ENCODE measurements at places on chromosomes 5 and 9.
A peak's percentile ranks its signal among the peaks of the same experiment; 100 is the strongest.

DNA sequence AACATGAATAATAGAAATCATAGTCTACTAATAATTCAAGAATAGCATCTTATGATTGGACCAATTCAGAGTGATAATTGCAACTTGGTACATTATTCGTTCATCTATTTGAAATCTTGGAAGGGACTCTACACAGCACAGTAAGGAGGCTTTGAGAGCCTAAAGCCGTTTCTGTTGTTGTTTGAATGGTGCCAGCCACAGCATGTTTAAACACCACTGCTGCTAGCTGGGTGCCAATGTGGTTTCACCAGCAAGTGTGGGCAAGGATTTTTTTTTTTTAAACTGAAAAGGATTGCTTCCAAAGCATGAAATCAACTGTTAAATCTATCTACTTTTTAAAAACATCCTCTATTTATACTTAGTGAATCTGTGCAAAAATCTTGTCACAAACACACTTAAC lies 253.9 kb upstream of the MAP3K1 start:
- DNase-seq = no peak

- DNase-seq = no peak
These were observed 428.3 kb downstream of the KIF4B start for GRCh38 chr5:155441849-155442248.

GRCh38 chr5:8765886-8766285 lies 780.0 kb downstream of the SEMA5A start:
- DNase-seq = no peak

- no peak for DNase-seq
These were observed 442.4 kb downstream of the ENC1 start for GRCh38 chr5:74198156-74198555.

DNA sequence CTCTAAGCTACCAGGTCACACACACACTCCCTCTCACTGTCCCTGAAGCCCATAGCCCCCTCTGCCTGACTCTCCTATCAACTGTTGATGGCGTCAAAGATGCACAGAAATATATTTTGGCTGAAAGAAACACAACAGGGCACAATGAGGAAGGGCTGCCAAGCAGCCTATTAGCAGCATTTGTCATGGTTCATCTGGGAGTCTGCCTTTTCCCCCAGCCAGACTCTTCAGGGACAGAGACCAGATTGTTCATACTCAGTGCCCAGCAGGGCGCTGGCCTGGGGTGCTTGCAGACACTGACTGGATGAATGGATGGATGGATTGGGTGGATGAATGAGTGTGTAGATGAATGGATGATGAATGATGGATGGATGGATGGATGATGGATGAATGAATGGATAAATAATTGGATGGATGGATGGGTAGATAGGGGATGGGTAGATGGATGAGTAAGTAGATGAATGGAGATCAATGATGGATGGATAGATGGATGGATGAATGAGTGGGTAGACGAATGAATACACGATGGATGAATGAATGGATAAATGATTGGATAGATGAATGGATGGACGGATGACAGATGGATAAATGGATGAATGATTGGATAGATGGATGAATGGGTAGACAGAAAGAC lies 90.5 kb downstream of the ADAMTS2 start:
- no peak for DNase-seq

DNA sequence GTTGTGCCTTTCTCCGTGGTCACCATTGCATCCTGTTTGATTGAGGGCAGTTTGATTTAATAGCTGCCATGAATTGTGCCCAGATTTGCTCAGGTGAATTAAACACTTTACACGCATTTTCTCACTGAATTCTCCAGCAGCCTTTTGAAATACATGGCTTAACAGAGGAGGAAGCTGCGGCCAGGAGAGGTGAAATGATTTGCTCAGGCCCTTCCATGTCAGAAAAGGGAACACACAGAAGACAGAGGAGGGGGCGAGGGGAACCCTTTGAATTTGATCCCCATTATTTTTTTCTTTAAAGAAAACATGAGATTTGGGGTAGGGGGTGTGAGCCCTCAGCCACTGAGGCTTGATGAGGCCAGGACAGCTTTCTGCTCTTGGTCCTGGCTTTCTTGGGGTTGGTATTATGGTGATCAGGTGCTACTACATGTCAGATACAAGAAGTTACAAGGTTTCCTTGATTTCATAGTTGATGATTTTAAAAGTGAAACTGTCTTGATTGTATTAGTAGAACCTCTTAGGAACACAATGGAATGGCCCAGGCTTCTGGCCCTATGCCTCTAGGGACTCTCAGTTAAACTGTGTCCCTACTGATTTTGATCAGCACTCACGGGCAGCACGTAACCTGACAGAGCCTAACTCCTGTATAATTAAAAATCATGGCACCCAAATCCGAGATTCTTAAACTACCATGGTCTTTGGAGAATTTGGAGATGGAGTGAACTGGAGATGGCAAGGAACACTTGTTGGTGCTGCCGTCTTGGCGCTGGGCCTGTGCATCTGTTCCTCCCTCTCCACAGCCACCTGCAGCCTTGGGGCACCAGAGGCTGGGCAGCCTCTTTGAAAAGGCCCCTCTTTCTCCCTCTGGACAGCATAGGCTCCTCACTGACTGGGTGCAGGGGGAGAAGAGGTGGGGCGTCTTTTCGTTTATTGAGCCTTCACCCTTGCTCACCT lies 107.9 kb downstream of the TRIO start:
- no peak for DNase-seq

DNA sequence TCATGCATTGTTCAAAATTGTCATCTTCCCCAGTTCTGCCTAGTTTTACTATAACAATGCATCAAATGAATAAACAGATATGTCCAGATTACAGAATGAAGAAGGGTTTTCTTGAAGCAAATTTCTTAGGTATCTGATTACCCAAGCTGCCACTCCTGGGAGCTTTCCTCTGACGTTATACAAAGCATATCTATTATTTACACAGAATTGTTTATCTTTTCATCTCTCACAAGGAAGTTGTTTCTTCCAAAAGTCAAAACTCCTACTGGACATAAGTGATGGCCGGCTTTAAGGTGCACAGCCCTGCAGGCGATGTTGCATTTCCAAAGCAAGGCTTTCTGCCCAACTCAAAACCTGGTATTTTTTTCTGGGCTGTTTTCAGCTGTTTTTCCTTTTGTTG lies 73.4 kb upstream of the ANKH start:
- DNase-seq = no peak

- DNase-seq = no peak
These were observed 44.8 kb upstream of the CYLC2 start for GRCh38 chr9:102950346-102950745.

GRCh38 chr9:98570055-98570454 lies 138.7 kb downstream of the GABBR2 start:
- DNase-seq = no peak

DNA sequence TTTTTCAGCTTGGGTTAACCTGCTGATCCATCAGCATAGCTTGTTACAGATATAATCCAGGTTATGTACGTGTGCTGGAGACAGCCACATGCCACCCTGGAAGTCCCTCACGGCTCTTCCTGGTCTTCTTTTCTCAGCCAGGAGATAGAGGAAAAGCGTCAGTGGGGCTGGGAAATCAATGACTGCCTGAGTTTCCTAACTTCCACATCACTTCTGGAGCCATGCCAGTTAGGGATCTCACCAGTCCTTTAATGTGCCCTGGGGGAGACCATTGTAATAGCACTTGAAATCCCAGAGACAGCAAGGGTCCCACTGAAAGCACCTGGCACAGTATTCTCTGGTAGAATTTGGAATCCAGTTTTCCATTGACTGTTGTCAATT lies 29.2 kb downstream of the ANXA2R start:
- no peak for DNase-seq

DNA sequence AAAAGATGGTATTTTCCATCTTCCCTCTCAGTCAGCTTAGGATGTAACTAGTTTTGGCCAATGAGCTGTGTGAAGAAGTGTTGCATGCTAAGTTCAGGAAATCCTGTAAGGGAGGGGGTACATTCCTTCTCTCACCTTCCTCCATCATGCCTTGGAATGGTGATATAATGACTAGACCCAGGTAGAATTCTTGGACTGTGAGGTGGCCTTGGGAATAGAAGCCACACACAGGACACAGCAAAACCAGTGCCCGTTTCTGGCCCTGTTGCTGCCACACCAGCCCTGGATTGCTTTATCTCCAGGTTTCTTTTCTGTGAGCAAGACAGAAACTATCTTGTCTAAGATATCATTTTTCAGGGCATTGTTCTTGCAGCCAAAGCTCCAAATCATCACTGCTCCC lies 10.5 kb upstream of the ZNF354A start:
- DNase-seq = no peak

DNA sequence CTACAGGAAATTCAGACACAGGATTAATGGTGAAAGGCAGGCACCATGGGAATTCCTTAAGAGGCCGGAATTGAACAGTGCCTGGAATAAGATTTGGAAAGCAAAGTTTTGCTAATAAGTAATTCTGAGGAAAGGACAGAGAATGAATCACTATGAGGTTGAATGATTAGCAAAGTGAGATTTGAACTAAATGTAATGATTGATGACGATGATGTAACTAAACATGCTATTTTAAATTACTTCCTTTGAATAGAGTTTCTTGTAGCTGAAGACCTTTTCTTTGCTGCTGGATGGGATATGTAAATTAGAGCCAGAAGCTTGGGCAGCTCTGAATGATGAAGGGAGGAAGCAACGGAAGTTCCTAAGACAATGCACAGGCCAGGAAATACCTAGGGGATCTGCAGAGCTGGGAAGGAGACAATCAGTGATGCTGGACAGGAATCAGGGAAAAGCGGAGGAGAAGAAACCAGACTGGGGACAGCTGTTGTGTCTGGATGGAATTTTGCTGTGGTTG lies 482.0 kb downstream of the PSAT1 start:
- DNase-seq = no peak

GRCh38 chr9:21616082-21616778 lies 134.1 kb upstream of the IFNE start:
- peak; percentile 92 for DNase-seq

- no peak for DNase-seq
These were observed 141.9 kb downstream of the SLC12A2 start for GRCh38 chr5:128225245-128226030.

GRCh38 chr5:54703133-54703532 lies 185.6 kb downstream of the SNX18 start:
- DNase-seq = no peak

- no peak for DNase-seq
These were observed 144.7 kb upstream of the MPDZ start for GRCh38 chr9:13424204-13424603.

DNA sequence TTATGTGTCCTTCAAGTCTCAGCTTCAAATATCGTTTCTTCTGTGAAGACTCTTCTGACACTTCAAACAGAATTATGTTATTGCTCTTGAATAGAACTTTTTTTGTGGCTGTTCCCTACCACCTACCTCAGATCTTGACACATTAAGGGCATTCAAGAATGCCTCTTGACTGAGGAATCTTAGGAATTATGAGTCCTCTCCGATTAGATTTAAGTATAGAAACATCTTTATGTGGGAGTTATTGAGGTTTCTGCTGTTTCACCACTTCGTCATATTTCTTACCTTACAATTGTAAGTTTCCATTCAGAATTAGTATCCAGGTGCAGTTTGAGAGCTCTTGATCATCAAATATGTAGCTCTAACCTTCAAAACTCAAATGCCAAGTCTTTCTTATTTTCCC lies 324.2 kb upstream of the NUDT12 start:
- no peak for DNase-seq

Data from RWPE1 (cell line).